ENCODE measurements at places on chromosomes 5 and 9. TPM values are rescaled to one million over a fixed set of nuclear protein-coding genes. Genes with fewer than 3 reads are reported as not detected.

GRCh38 chr5:94698197-94698596 lies 79.7 kb downstream of the SLF1 start:
- DNase-seq = no peak

DNA sequence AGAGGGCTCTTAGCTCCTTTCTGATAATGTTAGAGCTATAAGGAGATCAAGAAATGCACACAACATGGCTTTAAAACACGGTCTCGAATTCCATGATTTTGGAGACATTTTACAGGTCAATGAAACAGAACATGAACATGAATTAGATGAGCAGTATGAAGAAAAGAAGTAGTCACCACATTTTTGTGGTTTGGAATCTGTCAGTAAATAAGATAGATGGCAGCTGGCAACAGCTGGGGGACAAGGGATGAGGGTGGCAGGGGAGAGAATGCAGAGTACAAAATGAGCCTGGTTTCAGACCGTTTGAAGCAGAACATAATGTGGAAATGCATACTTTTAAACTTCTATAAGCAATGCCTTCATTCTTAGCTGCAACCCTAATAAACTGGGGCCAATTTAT lies 107.1 kb downstream of the OXCT1 start:
- DNase-seq = no peak

GABBR2 gene
- total RNA-seq = not detected

OSMR gene
- total RNA-seq = not detected

TMCO6 gene
- total RNA-seq = 50.0 TPM

DNA sequence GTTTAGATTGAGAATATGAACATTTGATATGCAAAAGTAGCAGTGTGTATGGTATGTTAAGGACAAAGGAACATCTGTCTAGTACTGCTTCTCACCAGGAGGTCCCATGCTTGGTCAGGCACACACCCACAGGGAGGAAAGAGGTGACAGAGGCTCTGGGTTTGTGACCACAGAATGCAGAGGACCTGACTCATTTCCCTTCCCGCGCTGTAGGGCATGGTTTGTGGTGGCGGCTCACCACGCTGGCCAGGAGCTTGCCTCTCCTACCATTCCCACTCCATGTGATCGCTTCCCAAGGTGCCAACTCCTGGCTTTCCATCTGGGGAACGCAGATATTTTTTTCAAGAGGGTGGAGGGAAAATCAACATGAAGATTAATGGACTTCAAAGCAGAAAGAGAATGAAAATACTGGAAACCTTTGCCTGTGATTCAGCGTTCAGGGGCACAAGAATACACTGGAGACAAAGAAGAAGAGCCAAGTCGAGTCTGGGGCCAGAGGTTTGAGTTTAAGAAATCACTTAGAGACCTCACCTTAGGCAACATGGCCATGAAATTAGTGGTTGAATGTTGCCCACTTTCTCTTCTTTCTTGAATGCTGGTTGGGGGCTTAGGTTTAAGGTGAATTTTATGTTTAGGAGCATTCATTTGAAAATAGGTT lies 477.8 kb downstream of the CCDC171 start:
- no peak for DNase-seq

PCDHGC4 gene
- not detected for total RNA-seq

PTGER4 gene
- total RNA-seq = 59.3 TPM

GRCh38 chr9:90019626-90020025 lies 414.8 kb downstream of the GADD45G start:
- no peak for DNase-seq

DNA sequence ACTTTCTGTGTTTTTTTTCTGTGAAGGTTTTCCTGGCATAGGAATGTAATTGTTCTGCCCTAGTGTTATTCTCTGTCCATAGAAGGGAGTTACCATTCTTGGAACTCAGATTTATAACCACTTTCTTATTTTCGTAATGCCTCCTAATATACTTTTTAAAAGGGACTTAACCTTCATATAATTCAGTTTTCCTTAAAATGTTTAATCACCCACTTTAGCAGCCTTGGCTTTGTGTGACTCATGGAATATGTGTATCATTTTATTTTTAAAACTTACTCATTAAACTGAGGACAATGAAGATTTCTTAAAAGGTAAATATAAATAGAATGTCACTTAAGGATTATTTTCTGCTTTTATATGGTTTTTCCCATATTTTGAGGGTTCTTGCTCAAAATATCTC lies 50.0 kb downstream of the RAI14 start:
- DNase-seq = no peak

GRCh38 chr9:84059936-84060335 lies 79.3 kb downstream of the RMI1 start:
- no peak for DNase-seq

DNA sequence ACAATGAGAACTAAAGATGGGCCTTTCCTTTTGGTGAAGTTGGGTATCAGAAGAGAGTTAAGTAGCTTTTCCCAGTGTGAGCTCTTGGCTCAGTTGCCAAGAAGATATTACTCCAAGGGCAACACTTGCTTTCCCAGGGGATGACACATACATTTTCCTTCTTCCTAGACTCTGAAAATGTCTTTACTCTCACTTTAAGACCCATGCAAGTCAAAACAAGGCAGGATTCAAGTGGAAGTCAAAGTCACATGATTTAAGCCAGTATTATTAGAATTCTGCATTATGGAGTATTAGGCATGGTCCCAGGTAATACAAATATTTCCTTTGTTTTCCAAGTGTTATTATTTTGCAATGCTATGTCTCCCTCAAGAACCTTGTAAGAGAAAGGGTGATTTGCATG lies 175.1 kb downstream of the PPP2R2B start:
- DNase-seq = no peak

DNA sequence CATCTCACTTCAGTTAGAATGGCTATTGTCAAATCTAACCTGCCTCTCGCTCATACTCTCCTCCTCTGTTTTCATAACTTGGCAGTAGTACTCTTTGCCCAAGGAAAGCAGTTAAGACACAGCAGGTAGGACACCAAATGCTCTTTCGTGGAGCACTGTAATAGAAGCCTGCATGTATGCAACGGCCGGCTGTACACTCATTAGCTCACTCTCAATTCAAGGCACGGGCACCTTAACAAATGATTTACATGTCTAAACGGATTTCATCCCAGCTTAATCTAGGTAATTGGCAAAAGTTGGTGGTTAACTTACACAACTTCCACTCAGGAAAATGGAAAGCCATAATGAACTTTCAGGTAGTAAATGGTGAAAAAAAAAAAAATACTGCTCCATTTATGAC lies 14.9 kb downstream of the DEPDC1B start:
- no peak for DNase-seq

NR5A1 gene
- not detected for total RNA-seq

GRCh38 chr5:140868721-140869554 lies at the start of gene PCDHA11:
TSS of gene PCDHA11 (plus strand) at chr5:140868957. CDS start at chr5:140869104, 147 bp downstream.
- no peak for DNase-seq

GTF3C4 gene
- 13.2 TPM for total RNA-seq

DNA sequence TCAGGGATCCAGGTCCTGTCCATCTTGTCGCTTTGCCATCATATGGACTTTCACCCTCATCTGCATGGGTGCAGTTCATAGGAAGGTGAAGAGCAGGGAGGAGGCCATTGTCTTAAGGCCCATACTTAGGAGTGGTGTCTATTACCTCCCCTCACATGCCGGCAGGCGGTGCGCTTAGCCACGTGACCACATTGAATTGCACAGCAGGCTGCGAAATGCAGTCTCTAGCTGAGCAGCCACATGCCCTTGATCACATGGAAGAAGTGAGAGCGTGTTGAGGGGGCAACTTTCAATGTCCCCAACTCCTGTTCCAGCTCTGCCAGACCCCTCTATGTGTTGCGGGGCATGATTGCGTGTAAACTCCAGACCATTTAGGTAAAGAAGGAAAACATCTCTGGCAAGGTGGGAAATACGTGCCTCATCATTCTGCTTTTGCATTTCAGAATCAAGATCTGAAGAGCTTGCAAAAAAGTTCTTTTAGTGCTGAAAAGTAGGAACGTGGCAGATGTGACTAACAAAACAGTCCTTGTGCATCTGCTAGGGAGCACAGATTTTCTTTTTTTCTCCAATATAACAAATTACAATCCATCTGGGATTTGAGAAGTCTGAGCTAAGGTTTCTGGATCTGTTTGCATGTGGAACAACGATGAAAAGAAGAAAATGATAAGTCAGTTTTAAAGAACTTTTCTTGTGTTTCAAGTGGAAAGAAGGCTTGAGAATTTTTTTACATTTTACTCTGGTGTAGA lies 34.4 kb downstream of the ROPN1L start:
- DNase-seq = no peak

DNA sequence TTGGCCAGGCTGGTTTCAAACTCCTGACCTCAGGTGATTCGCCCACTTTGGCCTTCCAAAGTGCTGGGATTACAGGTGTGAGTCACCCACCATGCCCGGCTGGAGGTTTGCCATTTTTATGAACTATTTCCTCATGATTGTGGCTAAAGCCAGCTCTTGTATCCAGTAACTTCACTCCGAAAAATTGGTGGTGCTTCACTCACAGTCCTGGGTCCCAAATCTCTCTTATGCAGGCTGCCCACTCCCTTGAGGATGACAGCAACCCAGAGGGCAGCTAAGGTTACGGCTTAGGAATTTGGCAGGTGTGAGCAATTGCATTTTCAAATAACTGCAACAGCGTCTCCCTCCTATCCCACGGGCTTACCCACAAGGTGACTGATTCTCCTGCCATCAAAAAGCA lies 23.4 kb upstream of the FUBP3 start:
- no peak for DNase-seq

- DNase-seq = no peak
Observed at GRCh38 chr9:33014665-33015014, 10.4 kb upstream of the DNAJA1 start.

GALNT12 gene
- 11.1 TPM for total RNA-seq

POLE3 gene
- 46.9 TPM for total RNA-seq

CTNND2 gene
- not detected for total RNA-seq

DNA sequence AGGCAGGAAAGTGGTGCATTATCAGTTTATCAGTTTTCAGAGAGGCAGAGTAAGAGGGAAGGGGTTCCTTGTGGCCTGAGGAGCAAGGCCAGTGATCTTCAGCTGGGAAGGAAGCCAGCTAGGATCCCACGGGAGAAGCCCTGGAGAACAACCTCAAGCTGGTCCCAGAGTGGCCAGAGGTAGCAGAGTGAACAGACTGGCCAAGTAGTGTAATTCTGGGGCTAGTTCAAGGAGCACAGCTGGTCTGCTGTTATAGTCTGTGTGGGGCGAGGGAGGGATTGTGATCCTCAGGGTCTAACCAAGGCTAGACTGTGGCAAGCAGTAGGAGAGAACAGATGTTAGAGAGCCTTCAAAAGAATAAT lies 164.6 kb downstream of the CARTPT start:
- no peak for DNase-seq

CAMLG gene
- total RNA-seq = 26.7 TPM

DNA sequence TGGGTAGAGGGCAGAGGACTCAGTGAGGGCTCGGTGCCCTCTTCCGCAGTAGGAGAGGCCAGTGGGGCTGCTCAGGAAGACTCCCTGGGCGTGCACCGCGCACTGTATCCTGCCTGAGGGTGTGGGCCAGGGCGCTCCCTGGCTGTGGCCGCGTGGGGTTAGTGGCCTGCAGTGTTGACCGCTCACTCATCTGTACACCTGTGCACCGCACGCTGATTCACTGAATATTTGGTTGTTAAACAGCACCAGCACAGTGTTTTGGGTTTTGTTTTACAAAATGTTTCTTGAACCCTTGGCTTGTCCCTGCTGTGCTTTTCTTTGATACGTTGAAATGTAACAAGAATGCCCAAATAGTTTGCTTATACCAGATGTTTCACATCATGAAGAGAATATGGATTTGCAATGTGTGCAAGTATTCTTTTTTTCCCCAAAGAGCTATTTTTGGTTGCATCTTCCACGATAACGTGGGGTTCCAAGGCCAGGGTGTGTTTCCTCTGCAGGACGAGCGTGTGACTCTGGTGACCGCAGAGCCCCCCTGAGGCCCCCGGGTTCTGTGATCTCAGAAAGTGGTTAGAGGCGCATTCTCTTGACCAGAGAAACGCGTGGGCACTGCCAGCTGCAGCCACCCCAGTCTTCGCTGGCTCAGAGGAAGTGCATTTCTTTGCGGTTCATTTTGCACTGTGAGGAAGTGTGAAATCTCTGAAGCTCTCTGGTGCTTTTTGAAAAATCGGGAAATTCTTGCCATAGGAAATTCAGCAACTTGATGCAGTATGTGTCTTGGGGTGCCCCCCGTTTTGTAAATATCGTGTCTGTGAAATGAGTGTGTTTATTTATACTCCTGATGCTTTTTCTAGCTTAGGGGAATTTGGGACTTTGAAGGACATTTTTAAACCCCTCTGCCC lies 46.9 kb downstream of the AHRR start:
- DNase-seq = no peak

OGN gene
- total RNA-seq = not detected

DNA sequence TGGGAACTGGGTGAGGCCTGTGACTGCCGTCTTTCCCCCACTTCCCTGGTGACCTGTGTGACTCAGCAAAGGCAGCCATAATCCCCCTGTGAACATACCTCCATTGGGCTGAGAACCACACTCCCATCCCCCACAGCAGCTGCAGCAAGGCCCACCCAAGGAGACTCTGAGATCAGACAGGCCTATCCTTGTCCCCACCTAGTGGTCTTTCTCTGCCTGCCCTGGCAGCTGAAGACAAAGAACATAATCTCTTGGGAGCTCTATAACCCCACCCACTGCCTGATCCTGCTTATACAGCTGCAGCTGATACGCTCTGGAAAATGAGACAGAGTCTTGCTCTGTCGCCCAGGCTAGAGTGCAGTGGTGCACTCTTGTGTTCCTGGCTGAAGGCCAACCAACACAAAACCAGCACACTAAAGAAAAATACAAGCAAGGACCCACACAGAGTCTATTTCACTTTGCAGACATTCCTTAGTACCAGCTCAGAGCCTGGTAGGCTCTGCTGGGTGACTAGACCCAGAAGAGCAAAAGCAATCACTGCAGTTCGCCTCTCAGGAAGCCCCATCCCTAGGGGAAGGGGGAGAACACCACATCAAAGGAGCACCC lies 106.7 kb downstream of the MCTP1 start:
- DNase-seq = no peak

DNA sequence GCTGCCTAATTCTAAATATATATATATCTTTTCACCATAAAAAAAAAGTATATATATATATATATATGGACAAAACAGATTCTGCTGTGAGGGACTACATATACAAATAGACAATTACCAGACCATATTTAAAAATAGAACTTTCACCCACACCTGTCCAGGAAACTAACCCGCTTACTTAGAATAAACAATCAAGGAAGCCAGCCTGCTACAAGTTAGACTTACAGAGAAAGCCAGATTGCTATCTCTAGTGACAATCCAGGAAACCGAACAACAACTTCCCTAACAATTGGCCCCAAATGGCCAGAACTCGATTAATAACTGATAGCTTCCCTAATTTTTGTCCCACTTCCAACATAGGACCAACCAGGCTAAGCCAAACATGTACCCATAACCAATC lies 5.9 kb downstream of the GLDC start:
- no peak for DNase-seq

- no peak for DNase-seq
Observed at GRCh38 chr9:81083067-81083466, 606.3 kb downstream of the TLE1 start.

DNA sequence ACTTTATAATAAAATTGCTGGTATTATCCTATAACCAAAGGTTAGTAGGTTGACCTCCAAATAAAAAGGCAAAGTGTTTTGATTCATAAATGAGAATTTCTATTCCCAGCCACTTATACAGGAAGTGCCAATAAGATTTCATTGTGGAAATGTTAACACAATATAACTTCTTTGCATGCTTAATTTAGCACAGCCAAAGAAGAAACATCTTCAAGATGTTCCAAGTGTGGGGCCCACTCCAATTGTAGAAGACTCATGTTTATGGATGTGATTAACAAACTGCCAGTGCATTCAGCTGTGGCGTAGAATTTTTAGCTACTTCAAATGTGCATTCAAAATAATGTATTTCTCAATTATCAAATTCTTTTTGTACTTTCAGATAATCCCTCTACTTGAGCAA lies 402.3 kb downstream of the DEPDC1B start:
- DNase-seq = no peak

- no peak for DNase-seq
Observed at GRCh38 chr9:98708103-98708932, 417 bp downstream of the GABBR2 start.
